Naive thymus-derived CD4-positive, alpha-beta T cell (primary cell): ENCODE measurements at places on chromosomes 4 and X.
A peak's percentile ranks its signal among the peaks of the same experiment; 100 is the strongest.

- no peak for DNase-seq
These were observed 89.7 kb downstream of the PPEF1 start for GRCh38 chrX:18797141-18797540.

DNA sequence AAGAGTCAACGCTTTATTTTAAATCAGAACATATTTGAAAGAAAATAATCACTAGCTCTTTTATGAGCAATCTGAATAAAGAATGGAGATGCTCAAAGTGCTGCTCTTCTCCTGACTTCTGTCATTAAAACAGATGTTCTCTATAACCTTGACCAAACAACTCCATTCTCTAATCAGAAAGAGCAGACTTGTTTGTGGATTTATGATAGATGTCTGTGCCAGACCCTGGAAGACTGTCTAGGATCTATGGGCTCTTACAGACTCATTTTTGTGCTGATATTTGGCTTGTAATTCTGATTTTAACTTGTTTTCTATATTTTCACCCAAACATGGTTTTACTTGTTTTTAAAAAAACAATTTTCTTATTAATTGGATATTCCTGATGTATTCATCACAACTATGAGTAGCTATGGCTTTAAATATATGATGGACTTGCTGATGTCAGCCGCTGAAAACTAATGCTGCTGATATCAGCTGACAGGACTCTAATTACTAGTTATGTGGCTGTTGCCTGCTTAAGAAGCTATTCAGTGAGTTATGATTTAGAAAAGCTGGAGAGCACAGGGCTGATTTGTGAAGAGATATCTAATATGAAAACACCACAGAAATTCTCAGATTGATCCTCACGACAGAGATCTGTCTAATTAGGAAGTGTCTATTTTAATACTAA lies 31.6 kb upstream of the MAML3 start:
- DNase-seq: no peak

DNA sequence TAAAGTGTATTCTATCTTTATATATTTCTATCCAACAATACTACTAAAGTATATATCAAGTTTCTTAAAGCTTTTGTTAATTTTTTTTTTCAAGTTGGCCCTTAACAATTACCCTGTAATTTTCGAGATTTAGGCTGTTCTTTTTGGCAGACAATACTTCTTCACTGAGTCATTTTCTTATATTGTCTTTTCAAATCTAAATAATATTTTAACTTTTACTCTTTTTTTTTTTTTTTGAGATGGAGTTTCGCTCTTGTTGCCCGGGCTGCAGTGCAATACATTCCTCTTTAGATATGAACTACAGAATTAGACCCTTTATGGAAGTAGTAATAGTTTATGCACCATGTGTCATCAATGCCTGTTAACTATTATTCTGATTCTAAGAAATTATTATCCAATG lies 120.7 kb downstream of the GLRA3 start:
- no peak for DNase-seq

DNA sequence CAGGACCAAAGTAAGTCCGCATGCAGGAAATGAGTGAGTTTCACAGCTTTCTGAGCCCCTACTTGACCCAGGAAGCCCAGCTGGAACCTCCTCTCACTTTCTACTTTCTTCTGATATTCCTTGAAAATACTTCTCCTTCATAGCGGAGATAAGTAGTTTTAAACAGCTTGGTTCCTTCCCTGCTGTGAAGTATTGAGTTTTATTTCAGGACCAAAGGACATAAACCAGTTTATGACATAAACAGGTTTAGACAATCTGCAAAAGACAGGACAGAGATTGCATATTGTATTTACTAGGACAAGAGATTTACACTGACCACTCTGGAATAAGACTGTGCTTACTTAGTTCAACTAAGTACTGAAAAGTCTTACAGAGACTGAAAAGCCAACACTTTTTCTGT lies 54.8 kb downstream of the PAGE2 start:
- DNase-seq: no peak

DNA sequence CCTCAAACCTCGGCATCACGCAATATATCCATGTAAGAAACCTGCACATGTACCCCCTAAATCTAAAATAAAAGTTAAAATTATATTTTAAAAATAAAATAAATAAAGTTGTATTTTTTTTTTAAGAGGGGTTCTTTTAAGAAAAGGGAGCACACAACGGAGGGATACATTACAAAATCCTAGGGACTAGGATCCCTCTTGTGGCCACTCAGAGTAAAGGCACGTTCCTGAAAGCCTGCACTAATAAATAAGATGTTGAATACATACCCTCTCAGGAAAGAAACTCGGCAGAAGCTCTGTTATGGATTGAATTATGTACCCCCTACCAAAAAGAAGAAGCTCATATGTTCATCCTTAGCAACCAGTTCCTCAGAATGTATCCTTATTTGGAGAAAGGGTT lies 50.9 kb upstream of the PRDX4 start:
- DNase-seq: no peak

DNA sequence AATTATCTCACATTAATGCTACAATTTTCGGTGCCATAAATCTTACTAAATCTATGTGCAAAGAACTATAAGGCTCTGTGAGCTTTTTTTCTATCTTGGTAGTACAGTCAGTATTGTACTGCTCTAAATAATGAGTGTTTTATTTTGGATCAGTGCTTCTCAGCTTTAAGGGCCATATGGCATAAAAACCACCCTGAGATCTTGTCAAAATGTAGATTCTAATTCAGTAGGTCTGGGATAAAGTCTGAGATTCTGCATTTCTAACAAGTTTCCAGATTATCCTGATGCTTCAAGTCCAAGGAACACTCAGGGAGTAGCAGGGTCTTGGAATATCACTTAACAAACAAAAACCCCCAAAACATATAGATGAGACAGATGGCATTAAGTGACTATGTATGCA lies 486.5 kb downstream of the GRXCR1 start:
- DNase-seq: no peak

GRCh38 chr4:53943345-53944085 lies 120.9 kb downstream of the CHIC2 start:
- no peak for DNase-seq

- no peak for DNase-seq
These were observed 184.0 kb upstream of the AFF2 start for GRCh38 chrX:148316446-148316845.

DNA sequence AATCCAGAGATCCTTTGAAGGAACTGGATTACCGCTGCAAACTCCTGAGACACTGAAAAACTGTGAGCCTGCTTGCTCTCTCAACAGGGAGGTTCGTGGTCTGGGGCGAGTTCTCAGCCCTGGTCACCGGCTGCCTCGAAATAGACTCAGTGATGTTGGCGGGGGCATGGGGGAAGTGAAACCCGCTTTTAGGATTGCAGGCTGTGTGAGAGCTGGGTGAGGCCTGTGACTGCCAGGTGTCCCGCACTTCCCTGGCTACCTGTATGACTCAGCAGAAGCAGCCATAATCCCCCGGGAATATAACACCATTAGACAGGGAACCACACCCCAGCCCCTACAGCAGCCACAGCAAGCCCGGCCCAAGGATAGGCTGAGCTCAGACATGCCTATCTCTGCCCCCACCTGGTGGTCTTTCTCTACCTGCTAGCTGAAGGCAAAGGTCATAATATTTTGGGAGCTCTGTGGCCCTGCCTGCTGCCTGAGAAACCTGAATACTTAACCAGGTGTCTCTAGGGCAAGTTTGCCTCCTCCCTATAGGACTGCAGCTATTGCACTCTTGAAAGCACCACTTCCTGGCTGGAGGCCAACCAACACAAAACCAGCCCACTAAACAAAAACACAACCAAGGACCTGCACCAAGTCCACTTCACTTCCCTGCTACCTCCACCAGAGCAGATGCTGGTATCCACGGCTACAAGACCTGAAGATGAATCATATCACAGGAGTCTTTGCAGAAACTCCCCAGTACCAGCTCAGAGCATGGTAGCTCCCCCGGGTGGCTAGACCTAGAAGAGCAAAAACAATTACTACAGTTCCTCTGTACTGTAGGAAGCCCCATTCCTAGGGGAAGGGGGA lies 202.0 kb downstream of the RRAGB start:
- no peak for DNase-seq

DNA sequence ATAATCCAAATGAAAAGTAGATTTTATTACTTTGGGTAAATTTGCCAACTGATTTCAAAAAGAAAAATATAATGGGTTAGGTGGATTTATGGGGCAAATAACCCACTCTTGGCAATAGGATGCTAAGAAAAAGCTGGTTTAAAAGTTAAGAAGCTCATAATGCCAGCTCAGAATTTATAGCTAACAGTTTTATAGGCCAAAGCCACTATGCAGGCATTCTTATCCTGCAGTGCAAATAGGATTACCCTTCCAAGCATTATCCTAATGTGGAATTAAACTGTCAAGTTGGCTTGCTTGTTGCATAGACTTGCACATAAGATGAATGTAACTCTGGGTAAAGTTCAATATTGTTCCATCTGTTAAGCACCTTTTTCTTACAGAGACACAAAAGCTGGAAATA lies 703.0 kb downstream of the PCDH18 start:
- no peak for DNase-seq

GRCh38 chrX:50106051-50106675 lies 94.6 kb downstream of the AKAP4 start:
- no peak for DNase-seq

GRCh38 chr4:602559-602942 lies 22.8 kb upstream of the PDE6B start:
- peak; percentile 11 for DNase-seq

DNA sequence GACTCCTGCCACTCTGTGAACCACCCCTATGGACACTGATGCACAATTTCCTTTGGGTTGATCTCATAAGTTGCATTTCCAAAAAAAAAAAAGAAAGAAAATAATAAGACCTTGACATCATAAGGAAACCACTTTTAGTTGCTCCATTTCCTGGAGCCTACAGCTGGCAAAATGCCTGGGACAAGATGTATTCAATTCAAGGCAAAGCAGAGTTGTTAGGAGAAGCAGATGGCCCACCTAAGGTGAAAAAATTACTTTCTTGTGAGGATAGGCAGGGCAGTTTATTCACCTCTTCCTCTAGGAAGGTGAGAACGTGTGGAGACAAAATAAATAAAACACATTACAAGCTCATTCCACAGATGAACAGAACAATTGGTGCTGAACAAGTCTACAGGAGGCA lies 14.1 kb upstream of the SCRG1 start:
- DNase-seq: no peak

DNA sequence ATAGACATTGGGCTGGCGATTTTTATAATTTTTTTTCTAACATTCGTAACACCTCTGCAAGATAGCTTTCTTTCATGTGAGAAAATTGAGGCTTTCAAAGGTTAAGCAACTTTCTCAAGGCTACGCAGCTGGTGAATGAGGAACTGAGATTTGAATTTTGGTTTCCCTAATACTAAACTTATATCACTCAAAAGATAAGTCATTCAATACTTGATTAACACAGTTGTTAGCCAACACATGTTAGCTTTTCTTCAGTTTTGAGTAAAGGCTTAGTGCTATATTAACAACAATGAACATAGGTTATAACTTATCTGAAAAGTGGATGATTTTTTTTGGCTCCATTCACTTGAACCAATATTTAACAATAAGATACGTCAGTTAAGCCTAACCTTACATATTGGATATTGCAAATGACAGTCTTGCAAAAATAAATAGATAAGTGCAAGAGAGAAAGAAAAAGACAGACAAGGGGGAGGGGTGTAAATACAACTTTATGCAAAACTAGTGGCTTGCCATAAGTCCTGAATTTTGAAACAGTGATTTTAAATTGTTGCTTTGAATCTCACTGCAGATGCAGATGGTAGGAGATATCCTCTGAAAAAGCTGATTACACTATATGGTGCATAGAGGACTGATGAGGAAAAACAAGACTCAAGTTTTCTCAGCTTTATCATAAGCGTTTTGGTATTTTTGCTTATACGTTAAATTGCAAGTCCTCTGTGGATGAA lies 11.1 kb upstream of the GPM6A start:
- DNase-seq: no peak

- DNase-seq: no peak
These were observed at the start of gene F8 for GRCh38 chrX:155022585-155022984. Gene F8, minus strand, starts transcription at chrX:155022723. Its CDS starts 171 bp downstream, at chrX:155022552.

DNA sequence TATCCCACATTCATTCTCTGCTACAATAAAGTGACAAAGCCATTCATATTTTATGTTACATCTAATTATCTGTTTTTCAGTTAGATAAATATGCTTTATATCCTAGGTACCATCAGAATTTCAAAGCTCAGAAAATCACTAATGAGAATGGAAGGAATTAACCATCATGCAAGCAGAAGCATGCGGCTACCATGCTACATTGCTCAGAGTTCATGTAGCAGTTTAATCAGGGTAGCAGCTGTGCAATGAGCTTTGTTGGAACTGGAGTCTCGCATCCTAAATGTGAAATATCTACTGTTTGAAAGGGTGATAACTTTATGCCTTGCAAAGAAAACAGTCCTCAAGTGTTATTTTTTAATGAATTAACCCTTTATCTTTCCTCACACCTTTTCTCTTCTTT lies 77.5 kb downstream of the SNCA start:
- no peak for DNase-seq

GRCh38 chr4:138644322-138644721 lies 371.3 kb upstream of the NOCT start:
- no peak for DNase-seq

DNA sequence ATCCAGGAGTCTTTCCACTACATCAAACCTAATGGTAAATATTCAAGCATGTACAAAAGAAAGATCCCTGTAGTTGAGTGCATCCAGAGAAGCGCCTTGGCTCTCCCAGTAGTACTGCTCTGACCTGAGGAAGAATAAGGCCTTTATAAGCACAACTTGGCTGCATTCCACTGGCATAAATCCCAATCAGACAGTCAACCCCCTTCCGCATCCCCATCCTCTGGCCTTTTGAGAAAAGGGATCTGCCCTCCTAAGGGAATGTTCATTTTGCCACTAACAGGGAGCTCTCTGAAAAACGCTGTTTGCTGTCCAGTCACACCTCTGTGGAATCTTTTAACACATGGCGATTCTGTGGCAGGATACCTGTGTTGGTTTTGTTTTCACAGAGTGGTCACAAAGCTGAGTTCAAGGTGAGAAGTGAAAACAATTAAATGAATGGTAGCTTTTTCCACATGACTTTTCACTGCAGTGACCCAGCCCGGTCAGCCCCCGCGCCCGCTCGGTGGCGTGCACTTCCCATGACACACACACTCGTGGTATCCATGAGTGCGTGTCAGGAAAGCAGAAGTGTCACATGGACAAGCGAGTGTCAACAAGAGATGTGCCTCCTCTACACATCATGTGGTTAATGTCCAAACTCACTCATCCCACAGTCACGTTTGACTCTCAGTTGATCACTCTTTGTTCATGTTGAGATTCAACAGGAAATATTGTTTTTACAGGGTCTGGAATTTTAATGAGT lies 112.2 kb upstream of the ENPP6 start:
- DNase-seq: no peak

GRCh38 chr4:182758273-182758672 lies 158.9 kb downstream of the DCTD start:
- DNase-seq: no peak
